ENCODE measurements at places on chromosomes 2 and 18. TPM values are rescaled to one million over a fixed set of nuclear protein-coding genes. Genes with fewer than 3 reads are reported as not detected.

Gene ZSWIM2
- total RNA-seq = not detected

Gene DNAJC5G
- 0.12 TPM for total RNA-seq

Gene MERTK
- total RNA-seq = 17.3 TPM

Gene CCDC85A
- 4.2 TPM for total RNA-seq

Gene PDE11A
- 3.9 TPM for total RNA-seq

Gene L3MBTL4
- total RNA-seq = 10.7 TPM

Gene APCDD1
- 133 TPM for total RNA-seq

Data from metanephros (tissue), 2 donors.